ENCODE measurements at places on chromosomes 3 and 15. TPM values are rescaled to one million over a fixed set of nuclear protein-coding genes. Genes with fewer than 3 reads are reported as not detected.

CCR5 gene
- not detected for total RNA-seq

GREM1 gene
- 68.1 TPM for total RNA-seq

ZDHHC3 gene
- total RNA-seq: 51.4 TPM

GMNC gene
- not detected for total RNA-seq

SEMA3F gene
- total RNA-seq: 1.9 TPM

GRCh38 chr3:45480218-45480617 is 91.8 kb downstream of the LARS2 start:
- DNase-seq: peak; percentile 49

GRCh38 chr3:126456766-126457388 is 18.8 kb downstream of the ZXDC start:
- DNase-seq: no peak

GRCh38 chr3:178437236-178437635 is 99.0 kb upstream of the KCNMB2 start:
- DNase-seq: no peak

GRCh38 chr3:18046131-18046915 is 303.9 kb upstream of the TBC1D5 start:
- DNase-seq: no peak

DNA sequence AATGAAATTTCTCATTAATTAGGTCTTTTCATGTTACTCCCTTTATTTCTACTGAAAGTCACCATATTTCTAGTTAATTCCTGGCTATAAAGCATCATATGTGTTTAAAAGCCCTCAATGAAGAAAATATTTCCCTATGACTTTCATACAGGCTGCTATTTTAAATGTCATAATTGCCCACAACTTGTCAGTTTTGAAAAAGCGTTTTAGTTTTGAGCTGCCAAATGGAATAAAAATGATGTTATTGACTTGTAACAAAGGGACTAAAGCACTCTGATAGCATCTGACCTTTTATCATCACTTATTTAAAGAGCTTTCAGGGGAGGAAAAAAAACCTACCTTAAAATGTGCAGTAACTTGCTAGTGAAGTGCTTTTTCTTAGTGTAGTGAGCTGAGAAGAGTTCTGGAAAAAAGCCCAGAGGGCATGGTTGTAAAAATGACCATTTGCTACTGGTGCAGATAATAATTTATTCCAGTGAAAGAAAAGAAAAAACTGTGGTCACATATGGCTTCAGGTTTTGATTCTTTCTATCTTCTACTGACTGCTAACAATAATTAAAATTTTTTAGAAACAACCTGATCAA is 877.2 kb downstream of the CADM2 start:
- no peak for DNase-seq

DNA sequence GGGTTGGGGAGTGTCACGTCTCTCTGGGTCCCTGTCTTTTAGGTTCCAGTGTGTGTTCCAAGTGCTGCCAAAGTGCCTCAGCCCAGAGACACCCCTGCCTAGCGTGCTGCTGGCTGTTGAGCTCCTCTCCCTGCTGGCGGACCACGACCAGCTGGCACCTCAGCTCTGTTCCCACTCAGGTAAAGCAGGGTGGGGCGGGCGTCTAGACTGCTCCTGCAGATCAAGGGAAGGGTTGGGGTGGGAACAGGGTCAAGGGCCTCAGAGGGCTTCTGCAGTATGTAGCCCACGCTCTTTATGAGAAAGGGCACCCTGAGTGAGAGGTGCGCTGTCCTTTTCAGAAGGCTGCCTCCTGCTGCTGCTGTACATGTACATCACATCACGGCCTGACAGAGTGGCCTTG is 17.2 kb downstream of the ATRIP start:
- no peak for DNase-seq

- peak; percentile 57 for DNase-seq
Observed at GRCh38 chr3:134057006-134057653, 27.4 kb upstream of the SLCO2A1 start.

DNA sequence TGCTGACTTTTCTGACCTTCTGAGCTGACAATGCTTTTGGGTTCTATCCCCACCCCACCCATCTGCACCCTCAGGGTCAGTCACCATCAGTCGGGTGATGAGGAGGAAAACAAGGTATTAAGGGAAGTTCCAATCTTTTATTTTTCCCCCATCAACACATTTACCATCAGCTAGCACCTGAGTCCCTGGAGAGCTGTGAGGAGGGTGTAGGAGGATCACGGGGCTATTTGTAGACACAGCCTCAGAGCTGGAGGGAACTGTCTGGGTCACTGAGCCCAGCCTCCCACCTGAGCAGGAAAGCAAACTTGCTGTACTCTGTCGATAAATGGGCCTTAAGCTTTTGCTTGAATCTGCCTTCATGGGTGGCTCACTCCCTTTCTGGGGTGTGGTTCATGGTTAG is 24.8 kb upstream of the ZFAND6 start:
- no peak for DNase-seq

DNA sequence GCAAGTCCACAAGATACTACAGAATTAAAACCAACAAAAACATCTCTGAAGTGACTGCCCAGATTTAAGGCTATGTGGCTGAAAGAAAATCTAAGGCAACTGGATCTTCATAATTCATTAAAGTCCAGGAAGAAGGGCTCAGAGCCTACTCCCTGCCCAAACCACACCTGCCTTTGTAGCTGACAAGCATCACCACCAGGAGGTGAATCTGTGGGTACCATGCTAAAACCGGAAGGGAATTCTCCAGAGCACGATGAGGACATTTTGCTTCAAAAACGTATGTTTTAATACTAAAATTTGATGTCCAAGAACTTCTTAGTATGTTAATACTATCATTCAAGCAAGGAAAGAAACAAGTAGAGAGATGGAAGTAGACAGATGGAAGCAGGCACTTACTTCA is 495.9 kb upstream of the NECTIN3 start:
- DNase-seq: no peak

GRCh38 chr3:184788751-184789150 is 23.2 kb upstream of the VPS8 start:
- DNase-seq: peak; percentile 81

DNA sequence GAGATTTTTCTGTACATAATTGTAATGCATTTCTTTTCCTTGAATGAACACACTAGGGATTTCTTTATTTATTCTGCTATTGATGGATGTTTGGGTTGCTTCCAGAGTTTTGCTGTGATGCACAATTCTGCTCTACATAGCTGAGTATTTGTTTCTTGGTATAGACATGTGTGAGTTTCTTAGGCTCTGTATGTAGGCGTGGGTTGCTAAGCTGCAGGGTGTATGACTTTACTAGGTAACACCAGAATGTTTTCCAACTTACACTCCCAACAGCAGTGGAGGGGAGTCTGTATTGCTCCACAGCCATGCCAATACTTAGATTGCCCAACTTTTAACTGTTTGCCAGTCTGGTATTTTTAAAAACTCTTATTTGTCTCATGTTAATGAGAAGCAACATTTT is 155.5 kb upstream of the TNIK start:
- no peak for DNase-seq

GRCh38 chr15:71648095-71648494 is 162.3 kb upstream of the NR2E3 start:
- DNase-seq: no peak

DNA sequence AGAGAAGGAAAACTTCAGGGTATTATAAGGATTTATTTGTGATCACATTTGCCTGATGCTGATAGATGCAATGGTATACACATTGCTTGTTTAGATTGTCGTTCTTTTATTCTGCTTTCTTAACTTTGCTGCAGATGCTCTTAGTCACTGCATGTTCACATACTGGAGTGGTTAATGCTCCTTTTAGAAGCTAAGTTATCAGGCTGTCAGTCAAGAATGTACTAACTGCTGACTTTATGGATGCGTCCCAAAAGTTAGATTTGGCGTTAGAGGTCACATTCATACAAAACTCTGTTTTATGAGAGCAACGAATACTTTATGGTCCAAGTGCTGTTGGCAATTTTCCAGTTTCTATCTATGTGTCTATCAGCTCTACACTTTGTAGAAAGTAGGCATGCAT is 160.7 kb downstream of the BBX start:
- DNase-seq: no peak

- peak; percentile 81 for DNase-seq
Observed at GRCh38 chr3:156781310-156782230, 44.6 kb upstream of the LEKR1 start.

Data from RPMI7951 (cell line).